ENCODE measurements at places on chromosomes 12 and 14.

GRCh38 chr14:74244115-74244514 is 4.9 kb downstream of the VSX2 start:
- DNase-seq, result no peak

- DNase-seq, result no peak
Measured at GRCh38 chr12:124703856-124704255, 136.4 kb upstream of the NCOR2 start.

GRCh38 chr12:132154341-132154761 is 10.1 kb downstream of the NOC4L start:
- DNase-seq, result no peak

GRCh38 chr12:1884651-1885050 is 33.8 kb downstream of the CACNA2D4 start:
- DNase-seq, result no peak

DNA sequence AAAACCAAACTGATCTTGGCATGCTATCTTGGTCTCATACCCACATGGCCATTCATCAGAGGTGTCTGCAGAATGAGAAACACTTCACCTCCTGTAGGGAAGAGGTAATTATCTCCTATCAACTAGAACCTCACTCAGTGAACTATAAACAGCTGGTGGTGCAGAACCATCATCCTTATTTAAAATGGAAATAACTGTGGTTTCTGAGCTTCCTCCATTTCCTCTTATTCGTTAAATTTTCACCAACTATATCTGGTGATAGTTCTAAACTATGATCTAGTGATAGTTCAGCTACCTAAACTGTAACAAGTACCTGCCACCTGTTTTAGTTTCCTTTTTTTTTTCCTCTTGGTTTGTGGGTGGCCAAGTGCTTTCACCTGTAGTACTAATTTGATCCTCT is 218.5 kb downstream of the FUT8 start:
- DNase-seq, result no peak

DNA sequence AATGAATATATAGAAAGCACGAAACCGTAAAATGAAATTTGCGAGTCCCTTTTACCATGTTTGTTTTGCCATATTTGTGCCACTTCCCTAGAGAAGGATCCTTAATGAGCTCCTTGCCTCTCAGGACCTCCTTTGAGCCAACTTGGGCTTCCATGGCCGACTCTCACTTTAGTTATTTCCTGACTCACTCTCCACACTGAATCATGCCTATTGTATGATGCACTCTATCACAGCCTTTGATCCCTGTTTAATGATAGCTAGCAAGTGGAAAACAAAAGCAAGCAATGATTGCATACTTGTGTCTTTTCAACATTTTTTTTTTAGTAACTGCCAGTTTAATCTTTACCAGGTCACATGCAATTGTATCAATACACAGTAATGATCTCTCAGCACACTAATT is 153.2 kb downstream of the CCER1 start:
- no peak for DNase-seq

DNA sequence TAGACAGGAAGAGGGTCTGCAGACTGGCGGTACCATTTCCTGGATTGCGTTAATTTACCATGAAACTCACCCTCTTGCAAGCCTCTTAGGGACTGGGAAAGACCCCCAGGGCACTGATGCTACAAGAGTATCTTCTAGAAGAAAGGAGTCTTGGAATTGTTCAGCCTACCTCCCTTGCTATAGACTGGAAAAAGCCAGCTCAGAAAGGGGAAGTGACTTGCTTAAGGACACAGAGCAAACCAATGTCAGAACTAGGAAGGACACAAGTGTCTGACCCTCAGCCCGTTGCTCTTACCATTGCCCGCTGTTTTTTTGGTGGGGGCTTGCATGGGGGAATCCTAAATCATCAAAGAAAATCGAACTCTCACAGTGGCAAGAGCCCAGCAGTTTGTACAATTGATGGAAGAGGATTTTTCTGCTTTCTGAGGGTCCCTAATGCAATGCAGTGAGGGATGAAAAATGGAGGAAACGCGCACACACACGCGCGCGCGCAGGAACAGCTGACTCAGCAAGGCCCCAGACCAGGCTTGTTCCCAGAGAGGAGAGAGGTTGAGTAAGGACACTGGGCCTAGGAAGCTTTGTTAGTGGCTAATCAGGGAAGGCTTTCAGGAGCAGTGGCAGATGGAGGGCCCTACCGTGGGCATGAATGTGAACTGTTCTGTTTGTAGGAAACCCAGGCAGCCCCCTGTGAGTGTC is 50.9 kb downstream of the RIN3 start:
- no peak for DNase-seq

DNA sequence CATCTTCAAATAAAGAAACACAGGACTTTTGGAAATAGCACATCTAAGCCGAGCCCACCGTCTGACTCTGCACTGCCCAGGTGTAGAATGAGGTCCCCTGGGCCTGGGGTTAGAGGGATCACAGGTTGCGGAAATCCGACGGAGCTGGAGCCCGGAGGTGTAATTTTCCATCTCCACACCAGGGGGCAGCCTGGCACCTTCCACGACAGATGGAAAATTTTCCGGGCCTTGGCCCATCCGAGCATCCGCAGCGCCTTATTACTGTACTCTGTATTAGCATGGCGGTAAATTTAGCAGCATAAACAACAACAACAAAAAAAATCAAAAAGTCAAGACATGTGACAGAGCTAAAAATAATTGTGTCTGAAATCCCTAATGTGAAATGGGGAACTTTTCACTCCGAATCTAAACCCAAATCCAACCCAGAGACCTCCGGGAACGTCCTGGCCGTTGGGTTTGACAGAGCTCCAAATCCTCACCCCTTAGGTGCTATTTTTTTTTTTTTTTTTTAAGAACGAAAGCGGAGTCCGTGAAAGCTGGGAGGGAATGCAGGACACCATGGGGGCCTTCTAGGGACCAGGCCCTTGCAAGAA is 93.9 kb downstream of the KSR2 start:
- DNase-seq, result peak; percentile 23

GRCh38 chr12:47221256-47222023 is 141.7 kb upstream of the AMIGO2 start:
- DNase-seq, result no peak

- no peak for DNase-seq
Measured at GRCh38 chr12:62739266-62740015, 195.5 kb downstream of the PPM1H start.

DNA sequence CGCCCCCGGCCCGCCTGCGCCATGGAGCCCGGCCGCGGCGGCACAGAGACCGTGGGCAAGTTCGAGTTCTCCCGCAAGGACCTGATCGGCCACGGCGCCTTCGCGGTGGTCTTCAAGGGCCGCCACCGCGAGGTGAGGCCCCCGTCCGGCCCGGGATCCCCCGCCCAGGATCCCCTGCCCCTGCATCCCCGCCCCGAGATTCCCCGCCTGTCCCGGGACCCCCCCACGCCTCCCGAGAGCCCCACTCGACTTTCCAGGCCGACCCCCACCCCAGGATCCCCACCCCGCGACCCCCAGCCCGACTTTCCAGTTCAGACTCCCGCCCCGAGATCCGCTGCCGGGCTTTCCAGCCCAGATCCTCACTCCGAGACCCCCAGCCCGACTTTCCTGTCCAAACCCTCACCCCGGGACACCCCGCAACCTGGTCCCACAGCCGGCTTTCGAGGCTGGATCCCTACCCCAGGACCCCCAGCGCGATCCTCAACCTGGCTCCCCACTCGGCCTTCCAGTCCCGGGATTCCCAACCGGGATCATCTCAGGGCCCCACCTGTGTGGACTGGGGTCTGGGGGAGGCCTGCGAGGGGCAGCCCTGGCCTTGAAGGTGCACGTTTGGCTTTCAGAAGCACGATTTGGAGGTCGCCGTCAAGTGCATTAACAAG is 688 bp downstream of the ULK1 start:
- no peak for DNase-seq

- DNase-seq, result no peak
Measured at GRCh38 chr14:38696925-38697324, 406.1 kb downstream of the SEC23A start.

GRCh38 chr12:117580718-117581062 is 219.3 kb upstream of the NOS1 start:
- no peak for DNase-seq

DNA sequence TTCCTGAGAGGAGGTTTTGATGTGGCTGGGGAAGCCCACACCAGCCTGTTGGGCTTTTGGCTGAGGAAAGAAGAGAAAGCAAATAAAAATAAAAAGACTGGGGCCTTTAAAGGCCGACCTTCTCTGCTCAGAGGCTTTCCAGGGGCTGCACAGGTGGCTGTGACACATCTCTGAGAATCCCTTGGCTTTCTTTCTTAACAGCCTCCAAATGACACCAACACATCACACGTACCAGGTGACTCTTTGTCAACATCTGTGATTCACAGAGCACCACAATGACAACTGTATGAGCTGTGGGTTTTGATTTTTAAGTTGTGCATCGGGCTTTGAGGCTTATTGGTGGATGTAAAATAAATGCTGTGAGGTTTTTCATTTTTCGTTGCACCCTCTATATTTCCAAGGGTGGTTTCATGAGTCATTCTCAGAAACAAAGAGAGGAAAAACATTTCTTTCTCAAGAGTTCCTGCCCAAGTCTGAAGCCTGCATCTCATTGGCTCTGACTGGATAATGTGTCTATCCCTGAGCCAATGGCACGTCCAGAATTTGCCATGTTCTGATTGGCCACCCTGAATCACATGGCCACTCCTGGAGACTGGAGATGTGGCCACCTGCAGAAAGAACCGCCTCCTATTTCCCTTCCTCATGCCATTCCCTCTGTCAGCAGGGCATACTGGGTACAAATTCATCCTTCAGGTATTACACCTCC is 349.0 kb downstream of the GLT1D1 start:
- no peak for DNase-seq

DNA sequence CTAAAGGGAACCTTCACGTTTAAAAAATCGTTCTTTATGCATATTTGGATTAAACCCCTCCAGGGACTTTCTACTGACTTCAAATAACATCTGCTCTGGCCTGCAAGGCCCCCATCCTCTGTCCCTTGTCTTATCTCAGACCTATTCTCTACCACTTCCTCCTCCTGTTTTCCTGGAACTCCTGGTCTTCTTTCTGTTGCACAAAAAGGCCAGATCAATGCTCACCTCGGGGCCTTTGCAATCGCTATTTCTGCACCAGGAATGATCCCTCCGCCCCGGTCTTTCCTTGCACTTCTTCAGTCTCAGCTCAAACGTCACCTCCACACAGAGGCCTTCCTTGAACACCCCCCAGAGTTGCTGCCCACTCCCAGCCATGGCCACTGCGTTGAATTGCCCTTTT is 57.6 kb upstream of the BEGAIN start:
- DNase-seq, result no peak

DNA sequence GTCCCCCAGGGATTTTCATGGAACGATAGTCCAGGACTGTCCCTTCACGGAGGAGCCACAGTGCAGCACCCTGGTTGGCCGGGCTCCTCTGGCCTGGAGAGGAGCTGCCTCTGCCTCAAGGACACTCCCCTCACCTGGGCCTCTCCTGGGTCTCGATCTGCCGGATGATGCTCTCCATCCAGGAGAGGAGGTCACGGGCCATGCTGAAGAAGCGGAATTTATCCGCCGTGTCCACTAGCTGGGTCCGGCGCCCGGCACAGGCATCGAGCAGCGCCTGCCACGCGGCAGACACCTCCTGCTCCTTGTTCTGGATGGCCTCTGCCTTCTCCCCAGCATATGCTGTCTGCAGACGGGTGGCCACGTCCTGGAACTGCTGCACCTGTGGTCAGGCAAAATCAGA is 66.5 kb downstream of the PLEKHG3 start:
- no peak for DNase-seq

DNA sequence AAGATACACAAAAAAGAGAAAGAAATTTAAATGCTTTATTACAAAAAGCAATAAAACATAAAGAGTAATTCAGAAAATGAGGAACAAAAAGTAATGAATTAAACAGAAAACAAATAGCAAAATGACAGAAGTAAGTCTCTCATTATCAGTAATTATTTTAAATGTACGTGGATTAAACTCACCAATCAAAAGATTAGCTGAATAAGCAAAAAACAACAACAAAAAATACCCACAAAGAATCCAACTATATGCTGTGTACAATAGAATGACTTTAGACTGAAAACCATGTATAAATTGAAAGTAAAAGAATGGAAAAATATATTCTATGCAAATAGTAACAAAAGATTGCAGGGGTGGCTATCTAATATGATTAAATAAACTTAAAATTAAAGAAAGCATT is 1006.8 kb downstream of the SLC16A7 start:
- no peak for DNase-seq

GRCh38 chr14:22276913-22277816 is 311.9 kb downstream of the DAD1 start:
- DNase-seq, result no peak

GRCh38 chr12:78185109-78185508 is 354.4 kb downstream of the NAV3 start:
- DNase-seq, result no peak

DNA sequence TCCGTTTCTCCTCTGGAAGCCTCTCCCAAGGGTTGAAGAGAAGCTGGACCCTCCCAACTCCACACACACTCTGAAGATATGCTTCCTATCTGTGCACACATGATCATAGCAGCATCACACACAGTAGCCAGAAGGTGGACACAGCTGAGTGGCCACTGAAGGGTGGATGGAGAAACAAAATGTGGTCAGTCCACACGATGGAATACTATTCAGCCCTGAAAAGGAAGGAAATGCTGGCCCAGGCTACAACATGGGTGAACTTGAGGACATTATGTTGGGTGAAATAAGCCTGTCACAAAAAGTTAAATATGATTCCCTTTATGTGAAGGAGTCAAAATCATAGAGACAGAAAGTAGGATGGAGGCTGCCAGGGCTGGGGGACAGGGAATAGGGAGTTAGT is 43.9 kb upstream of the DLK1 start:
- no peak for DNase-seq

GRCh38 chr14:58882577-58883018 is 244.8 kb downstream of the DACT1 start:
- DNase-seq, result no peak

DNA sequence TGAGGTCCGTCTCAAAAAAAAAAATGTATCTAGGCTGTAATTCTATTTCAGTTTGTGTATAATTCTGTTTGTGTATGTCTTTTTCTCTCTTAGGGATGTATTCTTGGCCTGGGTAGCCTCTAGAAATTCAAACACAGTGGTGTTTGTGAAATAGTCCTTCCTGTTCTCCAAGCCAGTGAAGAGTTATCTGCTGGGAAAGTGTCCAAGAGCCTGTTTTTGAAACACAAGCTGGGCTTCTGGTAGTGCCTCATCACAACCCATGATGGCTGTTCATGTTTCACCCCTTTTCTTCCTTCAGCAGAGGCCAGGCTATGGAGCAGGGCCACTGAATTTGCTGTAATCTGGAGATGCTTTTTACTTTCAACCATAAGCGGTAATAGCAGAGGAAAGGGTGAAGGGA is 14.7 kb downstream of the METTL3 start:
- no peak for DNase-seq

DNA sequence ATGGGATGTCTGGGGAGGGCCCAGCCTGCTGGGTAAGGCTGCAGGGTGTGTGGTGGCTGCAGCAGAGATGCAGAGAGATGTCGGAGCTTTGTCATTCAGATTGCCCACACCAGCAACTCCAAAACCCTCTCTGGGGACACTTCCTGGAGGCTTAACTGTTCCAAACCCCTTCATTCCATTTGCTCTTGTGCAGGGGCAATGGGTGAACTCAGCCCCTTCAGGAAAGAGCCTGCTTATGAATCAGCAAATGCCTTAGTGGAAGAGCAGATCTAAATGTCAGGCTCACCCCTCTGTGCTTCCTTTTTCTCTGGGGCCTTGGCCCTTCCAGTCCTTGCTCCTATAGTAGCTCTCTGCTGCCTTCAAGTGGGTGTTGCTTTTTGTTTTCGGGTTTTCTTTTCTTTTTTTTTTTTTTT is 36.7 kb upstream of the GPATCH2L start:
- no peak for DNase-seq

Data from activated CD8-positive, alpha-beta memory T cell treated with anti-CD3 and anti-CD28 coated beads for 1 hour (primary cell).